ENCODE measurements at places on chromosomes 16 and 17. TPM values are rescaled to one million over a fixed set of nuclear protein-coding genes. Genes with fewer than 3 reads are reported as not detected.

SCGB1C2 gene
- not detected for total RNA-seq

CALCOCO2 gene
- total RNA-seq, result 54.5 TPM

TPSG1 gene
- not detected for total RNA-seq

TEKT5 gene
- not detected for total RNA-seq

NPIPA5 gene
- 5.8 TPM for total RNA-seq

CASKIN1 gene
- total RNA-seq, result not detected

TCAP gene
- total RNA-seq, result 0.35 TPM

HOXB8 gene
- total RNA-seq, result not detected

MYLK3 gene
- total RNA-seq, result 0.18 TPM

CBFA2T3 gene
- not detected for total RNA-seq
